ENCODE measurements at places on chromosomes 7 and 10.

- no peak for DNase-seq
These were observed 679.3 kb upstream of the CELF2 start for GRCh38 chr10:10338339-10338738.

DNA sequence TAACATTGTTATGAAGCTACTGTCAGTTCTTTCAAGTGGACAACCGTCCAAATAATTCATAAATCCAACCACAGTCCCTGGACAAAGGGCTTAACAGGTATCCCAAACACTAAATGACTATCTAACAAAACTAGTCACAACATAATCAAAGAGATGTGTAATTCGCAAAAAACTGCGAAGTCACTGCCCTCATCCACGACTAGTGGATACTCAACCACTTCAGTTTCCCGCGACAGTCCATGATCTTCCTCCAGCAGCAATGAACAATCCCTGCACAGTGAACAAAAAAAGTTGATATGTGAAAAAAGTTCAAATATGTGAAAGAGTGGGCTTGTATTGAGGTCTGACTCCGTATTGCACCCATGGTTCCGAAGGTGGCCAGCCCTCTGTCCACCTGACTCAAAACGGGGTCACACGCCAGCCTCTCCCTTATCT lies 287 bp downstream of the DCLRE1A start:
- peak; percentile 55 for DNase-seq

GRCh38 chr10:116766837-116767634 lies 24.7 kb upstream of the HSPA12A start:
- no peak for DNase-seq

DNA sequence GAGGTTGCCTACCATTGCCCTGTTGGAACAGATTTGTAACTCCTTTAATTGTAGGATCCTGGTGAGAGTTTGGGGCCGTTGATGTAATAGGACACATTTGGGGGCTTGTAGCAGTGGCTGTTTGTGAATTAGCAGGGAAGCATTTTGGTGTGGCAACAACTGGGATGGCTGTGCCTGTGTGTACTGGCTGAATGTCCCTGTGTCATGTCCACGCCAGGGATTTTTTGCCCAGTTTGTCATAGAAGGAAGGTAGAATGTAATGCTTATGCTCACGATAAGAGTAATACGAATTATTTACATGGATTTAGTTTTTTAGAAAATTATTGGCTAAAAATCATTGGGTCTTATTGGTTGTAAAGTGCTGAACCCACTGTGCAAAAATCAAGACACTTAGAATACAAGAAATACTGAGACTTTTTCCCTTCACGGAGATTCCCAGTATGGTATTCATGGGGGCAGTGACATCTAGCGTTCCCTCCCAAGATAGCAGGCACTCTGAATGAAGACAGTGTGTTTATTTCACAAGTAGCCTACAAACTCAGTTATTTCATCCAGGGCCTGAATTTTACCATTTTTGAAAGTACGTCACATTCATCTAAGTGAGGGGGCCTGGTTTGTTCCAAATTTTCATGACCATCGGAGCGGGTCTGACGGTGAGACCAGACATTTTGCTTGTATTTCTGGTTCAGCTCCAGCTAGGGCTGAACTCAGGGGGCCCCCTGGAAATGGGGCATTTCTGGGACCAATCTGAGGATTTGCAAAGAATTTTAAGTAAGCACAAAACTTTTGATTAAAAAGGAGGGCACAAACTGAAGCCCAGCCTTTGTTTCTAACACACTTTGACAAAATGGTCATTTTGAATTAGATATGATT lies 74.7 kb downstream of the CACNB2 start:
- peak; percentile 60 for DNase-seq

GRCh38 chr10:51878695-51879094 lies 179.3 kb upstream of the CSTF2T start:
- DNase-seq = no peak

- no peak for DNase-seq
These were observed 7.3 kb downstream of the ZCCHC24 start for GRCh38 chr10:79438021-79438698.

GRCh38 chr10:88974012-88974411 lies 16.6 kb upstream of the FAS start:
- no peak for DNase-seq

DNA sequence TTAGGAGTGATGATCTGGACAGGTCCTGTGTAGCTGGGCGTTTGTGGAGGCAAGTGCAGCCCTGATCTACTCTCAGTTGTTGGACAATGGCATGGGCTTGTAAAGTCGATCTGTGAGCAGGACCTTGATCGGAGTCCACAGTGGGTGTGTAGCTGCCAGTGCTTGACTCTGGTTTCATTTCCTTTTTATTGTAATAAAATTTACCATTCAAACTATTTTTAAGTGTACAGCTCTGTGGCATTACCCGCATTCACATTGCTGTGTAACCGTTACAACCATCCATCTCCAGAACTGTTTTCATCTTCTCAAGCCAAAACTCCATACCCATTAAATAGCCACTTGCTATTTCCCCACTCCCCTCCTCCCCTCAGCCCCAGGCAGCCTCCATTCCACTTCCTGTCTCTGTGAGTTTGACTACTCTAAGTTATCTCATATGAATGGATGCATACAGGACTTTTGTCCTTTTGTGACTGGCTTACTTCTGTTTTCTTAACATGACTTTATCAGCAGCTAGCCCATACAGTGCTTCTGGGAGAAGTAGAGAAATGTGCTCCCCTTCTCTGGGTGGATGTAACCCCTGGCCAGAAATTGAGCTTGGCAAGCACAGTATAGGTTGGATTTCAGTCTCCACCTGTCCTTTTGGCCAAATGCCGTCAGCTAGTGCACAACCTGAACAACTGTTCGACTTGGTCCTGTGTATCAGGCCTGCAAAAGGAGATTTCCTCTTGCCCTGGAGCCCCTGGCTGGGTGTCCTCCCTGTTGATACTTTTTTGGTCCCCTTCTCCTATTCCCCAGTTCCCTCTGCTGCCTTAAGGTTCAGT lies 180.0 kb downstream of the LRMDA start:
- peak; percentile 52 for DNase-seq

GRCh38 chr10:27241010-27241651 lies 534 bp upstream of the ACBD5 start:
- peak; percentile 76 for DNase-seq

GRCh38 chr10:110534571-110534970 lies 32.9 kb upstream of the SMC3 start:
- peak; percentile 26 for DNase-seq

- peak; percentile 10 for DNase-seq
These were observed 15.6 kb downstream of the ZRANB1 start for GRCh38 chr10:124957404-124957947.

DNA sequence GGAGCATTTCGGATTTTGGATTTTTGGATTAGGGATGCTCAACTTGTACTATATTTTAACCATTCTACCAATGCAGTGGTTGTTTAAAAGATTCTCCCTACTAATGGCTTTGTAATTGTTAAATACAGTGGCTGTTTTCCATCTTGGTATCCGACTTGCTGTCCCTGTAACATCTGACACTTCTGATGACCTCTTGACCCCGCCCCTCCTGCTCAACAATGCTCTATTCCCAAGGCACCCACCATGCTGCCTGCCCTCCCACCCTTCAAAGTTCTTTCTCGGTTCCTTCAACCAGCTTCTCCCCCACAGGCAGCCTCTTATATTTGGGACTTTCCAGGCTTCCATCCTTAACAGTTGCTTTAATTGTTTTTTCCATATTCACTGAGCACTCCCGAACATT lies 2.0 kb downstream of the PRTFDC1 start:
- DNase-seq = no peak

GRCh38 chr10:86042161-86042560 lies 324.4 kb downstream of the GRID1 start:
- DNase-seq = no peak

DNA sequence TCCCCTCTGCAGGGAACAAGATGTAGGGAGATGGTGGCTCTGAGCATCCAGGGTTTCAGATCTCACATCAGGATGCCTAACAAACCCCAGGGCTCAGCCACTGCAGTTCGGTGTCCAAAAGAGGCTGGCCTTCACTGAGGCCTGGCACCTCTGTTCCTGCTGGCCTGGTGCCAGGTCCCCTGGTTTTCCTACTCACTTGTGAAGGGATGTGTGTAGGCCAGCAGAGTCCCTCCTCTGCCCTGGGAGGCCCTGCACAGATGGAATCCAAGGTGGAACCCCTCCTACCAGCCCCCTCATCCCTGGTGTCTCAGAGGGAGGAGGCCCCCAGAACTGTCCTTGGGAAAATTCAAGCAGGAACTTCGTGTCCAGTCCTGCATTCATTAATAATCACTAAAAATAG lies 260.6 kb downstream of the CCSER2 start:
- no peak for DNase-seq

- peak; percentile 9 for DNase-seq
These were observed 2.6 kb upstream of the ZPBP start for GRCh38 chr7:50095634-50096033.
